ENCODE measurements at places on chromosomes 1 and 21.

GRCh38 chr1:155485222-155485621 lies 77.4 kb downstream of the ASH1L start:
- DNase-seq: no peak

- no peak for DNase-seq
These were observed 119.4 kb downstream of the NEK7 start for GRCh38 chr1:198276241-198276640.

DNA sequence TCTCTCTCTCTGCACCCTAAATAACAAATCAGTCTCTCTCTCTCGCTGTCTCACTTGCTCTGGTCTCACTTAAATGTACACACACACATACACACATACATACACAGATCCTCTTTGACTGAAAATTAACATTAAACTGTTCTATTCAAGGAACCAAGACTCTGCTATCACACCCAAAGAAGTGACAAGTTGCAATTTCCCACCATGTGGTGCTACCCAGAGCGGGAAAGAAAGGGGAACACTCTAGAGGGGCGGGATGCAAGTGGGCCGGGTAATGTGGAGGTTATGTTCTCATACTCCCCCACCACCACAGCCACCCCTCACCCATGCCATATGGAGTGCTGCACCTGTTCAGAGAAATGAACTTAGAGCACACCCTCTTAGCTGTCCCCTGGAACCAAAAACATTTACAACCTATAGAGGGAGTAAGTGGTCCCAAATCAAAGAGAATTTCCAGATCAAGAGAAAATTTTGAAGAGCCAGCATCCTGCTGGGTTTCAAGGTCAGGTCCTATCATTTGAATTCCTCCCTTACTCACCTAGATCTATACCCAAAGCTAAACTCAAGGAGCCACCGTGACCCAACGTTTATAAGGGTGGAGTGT lies 319.4 kb downstream of the BRINP2 start:
- no peak for DNase-seq

- no peak for DNase-seq
These were observed 155.8 kb upstream of the EDN2 start for GRCh38 chr1:41640141-41640751.

- DNase-seq: no peak
These were observed 228.9 kb upstream of the TMEM51 start for GRCh38 chr1:14924455-14925331.

- DNase-seq: no peak
These were observed 552.9 kb upstream of the CAMK1G start for GRCh38 chr1:209030454-209031167.

GRCh38 chr1:40267767-40268187 lies 9.7 kb downstream of the ZMPSTE24 start:
- DNase-seq: peak; percentile 5

DNA sequence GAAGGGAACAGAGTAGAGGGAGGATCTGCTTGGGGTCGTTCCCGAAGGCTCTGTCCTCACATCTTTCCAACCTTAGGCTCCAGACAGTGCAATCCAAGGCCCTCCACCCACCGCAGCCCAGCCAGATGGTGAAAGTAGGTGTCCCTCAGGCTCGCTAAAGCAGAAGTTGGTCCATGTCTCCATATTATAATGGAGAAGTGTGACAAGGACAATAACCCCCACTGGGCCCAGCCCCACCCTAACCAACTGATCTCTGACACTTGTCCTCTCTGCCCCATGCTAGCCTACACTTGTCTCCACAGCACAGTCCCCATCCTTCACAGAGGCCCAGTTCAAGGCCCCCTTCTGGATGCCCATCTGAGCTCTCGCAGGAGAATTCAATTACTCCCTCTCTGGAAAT lies 48.7 kb downstream of the DMAP1 start:
- DNase-seq: no peak

GRCh38 chr21:26819740-26820324 lies 25.4 kb downstream of the ADAMTS1 start:
- no peak for DNase-seq

DNA sequence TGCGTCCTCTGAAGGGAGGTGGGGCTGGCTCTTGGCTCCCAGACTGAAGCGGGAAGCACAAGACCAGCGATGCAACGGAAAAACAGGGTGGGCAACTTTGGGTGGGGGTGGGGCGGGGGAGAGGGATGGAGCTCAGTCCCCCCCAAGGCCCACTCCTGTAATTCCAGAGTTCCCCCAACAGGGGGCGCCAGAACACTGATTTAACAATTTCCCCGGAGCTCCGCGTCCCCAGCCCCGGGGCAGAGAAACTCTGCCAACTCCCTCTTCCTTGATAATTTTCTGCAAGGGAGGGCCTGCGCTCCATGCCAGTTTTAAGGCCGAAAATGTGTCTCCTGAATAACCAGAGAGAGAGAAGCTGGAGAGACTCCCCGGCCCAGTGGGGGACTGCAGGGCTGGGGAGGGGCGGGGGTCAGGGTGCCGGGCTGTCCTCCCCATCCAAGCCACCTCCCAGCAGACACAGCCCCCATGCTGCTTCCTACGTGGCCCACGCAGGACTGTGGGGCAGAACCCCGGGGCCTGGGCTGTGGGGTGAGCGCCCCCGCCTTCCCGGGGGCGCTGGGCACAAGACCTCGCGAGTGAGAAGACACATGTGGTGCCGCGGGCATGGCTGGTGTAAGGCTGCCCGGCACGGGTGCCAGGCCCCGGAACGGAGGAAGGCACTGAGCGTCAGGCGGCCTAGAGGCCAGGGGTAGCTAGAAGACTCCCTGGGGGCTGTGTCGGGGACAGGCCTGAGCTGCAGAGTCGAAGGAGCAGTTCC lies 51.4 kb downstream of the KIF21B start:
- DNase-seq: peak; percentile 81

DNA sequence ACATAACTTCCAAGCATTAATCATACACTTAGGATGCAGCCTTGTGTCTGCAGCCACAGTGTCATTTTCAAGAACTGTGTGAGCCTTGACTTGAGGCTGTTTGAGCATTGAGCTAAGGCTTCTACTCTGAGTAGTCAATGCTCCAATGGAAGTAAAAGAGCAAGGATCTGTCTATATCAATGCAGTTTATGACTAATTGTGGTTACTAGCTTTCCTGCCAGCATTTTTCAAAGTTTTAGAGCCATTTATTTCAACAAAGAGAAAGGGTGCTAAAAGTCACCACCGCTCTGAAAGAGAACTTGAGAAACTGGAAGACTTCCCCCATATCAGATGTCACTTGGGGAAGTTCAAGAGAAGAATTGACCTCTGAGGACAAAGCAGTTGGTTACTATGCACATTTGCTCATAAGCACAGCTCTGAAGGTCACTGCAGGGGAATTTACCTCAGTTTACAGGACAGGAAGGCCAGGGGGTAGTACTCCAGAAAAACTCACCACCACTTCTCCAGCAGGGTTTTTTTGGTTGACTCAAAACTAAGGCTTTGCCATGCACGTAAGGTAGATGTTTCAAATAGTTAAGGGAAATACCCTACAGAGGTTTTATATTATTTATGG lies 24.5 kb upstream of the RGS1 start:
- peak; percentile 72 for DNase-seq

DNA sequence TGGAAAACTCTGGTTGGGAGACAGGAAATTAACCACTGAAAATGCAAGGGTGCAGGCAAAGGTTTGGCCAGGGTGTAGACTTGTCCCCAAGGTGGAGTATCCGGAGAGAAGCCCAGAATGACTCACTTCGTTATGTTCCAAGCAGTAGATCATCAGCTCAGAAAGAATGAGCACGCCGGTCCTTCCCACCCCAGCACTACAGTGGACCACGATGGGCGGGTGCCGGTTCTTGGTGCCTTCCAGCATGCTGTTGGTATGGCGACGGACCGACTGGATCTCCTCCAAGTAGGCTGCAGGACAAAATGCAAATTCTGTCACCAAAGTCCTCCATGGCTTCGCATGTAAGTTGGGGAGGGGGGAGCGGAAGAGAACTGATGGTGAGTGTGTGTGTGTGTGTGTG lies 83.4 kb downstream of the SMYD2 start:
- DNase-seq: no peak

DNA sequence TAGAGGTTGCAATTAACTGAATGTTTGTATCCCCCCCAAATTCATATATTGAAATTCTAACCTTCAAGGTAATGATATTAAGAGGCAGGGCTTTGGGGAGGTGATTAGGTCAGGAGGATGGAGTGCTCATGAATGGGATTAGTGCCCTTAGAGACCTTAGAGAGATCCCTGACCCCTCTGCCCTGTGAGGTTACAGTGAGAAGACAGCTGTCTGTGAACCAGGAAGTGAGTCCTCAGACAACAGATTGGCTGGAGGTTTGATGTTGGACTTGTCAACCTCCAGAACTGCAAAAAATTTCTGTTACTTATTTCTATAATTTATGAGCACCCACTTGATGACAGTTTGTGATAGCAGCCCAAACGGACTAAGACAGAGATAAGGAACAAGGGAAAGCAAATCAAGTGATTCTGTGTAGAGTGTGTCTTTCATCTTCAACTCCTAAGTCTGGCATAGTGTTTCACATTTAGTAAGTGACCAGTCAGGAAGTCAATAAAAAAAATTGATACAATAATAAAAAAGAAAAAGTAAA lies 30.0 kb upstream of the RWDD3 start:
- no peak for DNase-seq

DNA sequence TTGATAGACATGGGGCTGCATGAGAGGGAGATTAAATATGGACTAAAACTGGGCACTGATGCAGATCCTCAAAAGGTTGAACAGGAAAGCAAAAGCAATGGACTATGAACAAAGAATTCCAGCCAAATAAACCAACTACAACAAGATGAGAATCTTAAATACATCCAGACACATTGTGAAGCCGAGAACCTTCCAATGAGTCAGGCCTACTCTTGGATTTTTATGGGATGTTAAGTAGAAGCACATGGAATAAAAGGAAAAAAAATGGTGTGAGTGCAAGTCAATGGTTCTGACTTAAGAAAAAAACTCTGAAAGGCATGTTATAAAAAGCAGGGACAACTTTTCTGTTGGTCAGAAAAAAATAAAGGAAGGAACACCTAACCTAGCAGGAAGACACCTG lies 227.2 kb downstream of the DPYD start:
- DNase-seq: no peak

- no peak for DNase-seq
These were observed 3.6 kb upstream of the SERBP1 start for GRCh38 chr1:67433837-67434236.

GRCh38 chr1:9438431-9439073 lies 100.7 kb upstream of the SLC25A33 start:
- DNase-seq: no peak

DNA sequence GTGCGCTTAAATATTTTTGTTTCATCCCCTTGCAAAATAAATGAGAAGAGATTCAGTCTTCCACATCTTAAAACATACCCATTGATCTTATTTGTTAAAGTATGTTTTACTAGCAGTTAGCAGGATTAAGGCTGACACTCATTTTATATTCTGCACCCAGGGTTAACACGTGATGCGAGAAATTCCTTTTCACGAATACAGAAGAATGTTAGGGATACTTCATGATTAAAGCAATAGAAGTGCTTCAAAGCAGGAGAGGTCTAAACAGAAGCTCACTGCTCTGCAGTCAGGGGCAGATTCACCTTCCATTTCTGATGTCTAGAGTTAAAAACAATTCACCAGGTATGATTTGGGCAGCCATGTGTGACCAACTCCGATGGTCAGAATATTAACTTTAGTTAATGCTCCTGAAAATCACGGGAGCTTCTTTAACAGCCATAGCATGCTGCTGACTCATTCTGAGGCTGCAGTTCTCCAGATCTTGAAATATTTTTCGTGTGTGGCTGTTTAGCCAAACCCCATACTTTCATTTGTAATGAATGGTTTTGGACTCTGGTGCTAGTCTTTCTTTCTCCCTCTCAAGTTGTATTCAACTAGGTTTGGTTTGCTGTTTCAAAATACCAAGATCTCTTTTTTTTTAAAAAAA lies 19.7 kb downstream of the BCAR3 start:
- DNase-seq: no peak

- no peak for DNase-seq
These were observed 724.7 kb downstream of the MATN1 start for GRCh38 chr1:29998686-29999085.

- DNase-seq: no peak
These were observed 7.3 kb downstream of the EDEM3 start for GRCh38 chr1:184747089-184747955.

DNA sequence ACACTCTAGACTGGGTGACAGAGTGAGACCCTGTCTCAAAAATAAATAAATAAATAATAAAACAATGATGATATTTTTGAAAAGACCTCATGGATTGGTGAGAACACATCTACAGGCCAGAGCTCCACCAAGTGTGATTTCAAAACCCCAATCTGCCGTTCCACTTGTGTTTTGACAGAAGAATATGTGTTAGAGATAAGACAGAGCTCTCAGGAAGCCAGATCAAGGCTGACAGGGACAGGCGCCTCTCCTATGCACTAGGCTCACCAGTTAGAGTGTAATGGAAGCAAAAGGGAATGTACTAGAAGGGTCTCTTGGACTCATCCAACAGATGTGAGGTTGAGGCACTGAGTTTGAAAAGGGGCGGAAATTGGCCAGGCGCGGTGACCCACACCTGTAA lies 110.7 kb upstream of the ERRFI1 start:
- no peak for DNase-seq

GRCh38 chr21:41668051-41668541 lies 98.8 kb downstream of the RIPK4 start:
- DNase-seq: no peak

DNA sequence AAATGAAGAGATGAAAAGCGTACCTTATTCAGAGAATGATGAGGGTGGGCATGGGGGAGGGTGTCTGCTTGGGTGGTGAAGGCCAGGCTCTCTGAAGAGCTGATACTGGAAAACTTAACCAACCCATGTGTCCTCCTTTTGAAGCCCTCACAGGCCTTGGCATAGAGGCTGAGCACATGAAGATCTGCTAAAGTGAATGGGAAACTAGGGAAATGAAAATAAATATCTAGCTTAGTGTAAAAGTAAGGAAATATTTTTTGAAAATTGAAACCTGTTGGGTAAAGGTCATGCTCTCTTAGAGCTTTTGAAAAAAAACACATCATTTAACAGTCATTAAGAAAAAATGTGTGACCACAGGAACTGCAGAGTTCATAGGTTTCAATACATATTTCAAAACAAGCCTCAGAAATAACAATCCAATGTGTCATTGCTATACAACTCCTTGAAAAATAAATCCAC lies 40.5 kb upstream of the RALGPS2 start:
- DNase-seq: peak; percentile 48

GRCh38 chr21:32135401-32136363 lies 143.2 kb downstream of the MIS18A start:
- no peak for DNase-seq

DNA sequence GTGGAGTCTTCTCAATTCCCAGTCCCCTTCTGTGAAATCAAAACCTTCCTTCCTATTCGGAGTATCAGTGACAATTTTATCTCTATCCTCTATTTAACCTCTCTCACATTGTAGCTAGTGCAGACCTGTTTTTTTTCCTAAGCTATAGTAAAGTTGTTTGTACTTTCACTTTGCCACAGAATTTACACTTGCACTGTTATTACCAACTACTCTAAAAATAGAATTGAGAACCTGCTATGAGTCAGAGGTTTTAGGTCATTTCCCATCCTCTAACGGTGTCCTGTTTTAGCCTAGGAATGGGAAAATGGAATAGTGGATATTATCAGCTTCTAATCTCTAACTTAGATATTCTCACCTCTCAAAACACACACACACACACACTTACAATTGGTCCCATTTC lies 862.7 kb downstream of the NCAM2 start:
- peak; percentile 13 for DNase-seq

GRCh38 chr1:237341391-237341790 lies 299.4 kb downstream of the RYR2 start:
- DNase-seq: no peak

GRCh38 chr1:64396817-64397216 lies 73.1 kb upstream of the CACHD1 start:
- DNase-seq: no peak

All from COLO829 (cell line).